ENCODE measurements at places on chromosomes 11 and 22.
A peak's percentile ranks its signal among the peaks of the same experiment; 100 is the strongest.

DNA sequence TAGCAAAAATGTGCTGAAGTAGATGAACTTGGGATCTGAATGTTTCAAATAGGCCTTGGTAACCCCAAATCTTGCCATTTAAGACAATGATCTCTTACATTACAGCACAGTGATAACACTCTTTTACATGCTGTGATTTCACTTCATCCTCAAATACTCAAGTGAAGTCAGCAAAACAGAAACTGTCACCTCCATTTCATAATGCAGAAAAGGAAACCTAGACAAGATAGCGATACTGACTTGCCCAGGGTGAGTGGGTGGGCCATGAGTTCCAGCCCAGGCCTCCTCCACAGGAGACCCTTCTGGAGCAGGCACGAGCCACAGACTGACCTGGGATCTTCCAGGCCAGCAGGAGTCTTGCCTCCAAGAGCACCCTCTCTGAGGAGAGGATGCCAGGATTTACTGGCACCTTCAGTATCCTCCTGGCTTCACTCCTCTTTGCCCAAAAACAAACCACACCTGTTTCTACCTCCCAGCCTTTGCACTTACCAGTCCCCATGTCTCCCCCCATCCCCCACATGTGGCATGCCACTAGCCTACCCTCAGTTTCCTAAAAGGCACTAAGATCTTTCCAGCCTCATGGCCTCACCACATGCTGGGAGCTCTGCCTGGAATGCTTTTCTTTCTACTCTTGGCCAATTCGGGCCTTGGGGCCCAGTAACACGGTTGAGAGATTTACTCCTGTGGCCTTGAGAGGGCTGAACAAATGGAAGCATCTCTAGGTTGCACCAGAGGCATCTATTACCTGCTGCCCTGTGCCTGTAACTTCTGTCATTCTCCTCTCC is 1.9 kb upstream of the DGAT2 start:
- ATAC-seq: no peak

DNA sequence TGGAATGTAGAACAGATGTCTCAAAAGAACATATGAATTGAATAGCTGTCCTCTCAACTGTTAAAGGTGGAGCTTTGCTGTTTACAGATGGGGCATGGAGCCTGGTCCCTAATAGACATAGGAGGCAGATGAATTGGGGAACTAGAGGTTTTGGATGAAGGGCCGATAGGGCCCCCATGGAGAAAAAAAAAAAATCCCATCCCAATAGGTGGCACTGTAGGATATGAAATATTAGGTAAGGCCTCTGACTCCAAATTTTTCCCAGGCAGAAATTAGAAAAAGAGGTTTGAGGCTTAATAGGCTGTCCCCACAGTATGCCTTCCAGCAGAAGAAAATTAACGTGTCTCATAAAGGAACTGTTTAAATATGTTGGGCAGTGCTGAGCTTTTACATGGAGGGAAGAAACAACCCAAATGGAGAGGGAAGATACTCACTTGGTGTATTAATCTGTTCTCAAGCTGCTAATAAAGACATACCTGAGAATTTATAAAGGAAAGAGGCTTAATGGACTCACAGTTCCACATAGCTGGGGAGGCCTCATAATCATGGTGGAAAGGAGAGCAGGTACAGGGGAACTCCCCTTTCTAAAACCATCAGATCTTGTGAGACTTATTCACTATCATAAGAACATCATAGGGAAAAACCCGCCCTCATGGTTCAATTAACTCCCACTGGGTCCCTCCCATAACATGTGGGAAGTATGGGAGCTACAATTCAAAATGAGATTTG is 30.1 kb upstream of the TMEM45B start:
- peak; percentile 64 for ATAC-seq

- no peak for ATAC-seq
Measured at GRCh38 chr11:112225753-112226061, 521 bp upstream of the PTS start.

- no peak for ATAC-seq
Measured at GRCh38 chr22:35684732-35685131, 32.9 kb upstream of the APOL5 start.

DNA sequence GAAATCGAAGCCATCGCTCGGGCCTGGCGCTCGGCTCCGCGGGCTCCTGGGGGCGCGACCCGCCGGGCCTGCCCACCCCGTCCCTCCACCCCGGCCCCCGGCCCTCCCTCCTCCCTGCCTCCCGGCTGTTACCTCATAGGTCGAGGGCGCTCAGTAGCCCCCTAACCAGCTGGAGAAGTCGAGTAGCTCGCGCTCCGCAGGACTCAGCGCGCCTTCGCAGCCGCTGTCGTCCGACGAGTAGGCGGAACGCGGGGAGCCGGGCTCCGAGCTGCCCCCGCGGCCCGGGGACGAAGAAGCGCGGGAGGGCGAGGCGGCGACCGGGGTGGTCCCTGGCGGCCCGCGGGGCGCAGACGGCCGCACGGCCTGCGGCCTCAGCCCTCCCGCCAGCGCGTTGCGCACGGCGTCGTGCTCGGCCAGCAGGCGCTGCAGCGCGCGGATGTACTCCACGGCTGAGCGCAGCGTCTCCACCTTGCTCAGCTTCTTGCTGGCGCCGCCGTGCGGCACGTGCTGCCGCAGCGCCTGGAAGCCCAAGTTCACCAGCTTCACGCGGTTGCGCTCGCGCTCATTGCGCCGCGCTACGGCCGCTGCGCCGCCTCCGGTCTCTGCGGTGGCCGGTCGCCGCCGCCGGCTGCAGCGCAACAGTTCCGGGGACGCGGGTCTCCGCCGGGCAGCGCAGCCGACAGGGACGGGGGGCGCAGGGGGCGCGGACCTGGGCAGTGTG is 627 bp downstream of the ASCL2 start:
- ATAC-seq: peak; percentile 52

DNA sequence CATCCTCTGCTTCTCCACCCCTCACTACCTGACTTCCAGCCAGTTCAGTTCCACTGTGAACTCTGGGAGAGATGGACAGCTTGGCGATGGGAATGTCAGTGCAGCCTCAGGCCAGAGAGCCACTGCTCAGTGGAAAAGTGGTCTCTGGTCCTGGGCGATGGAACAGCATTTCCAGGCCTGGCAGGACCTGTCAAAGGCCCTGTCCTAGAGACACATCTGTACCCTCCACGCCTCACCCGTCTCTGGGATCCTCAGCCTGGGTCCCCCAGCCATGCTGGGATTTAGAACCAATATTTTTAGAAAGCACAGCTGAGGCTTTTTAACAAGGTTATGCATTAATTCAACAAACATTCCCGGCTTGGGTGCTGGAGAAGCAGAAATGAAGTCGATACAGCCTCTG is 165.7 kb downstream of the MN1 start:
- ATAC-seq: no peak

DNA sequence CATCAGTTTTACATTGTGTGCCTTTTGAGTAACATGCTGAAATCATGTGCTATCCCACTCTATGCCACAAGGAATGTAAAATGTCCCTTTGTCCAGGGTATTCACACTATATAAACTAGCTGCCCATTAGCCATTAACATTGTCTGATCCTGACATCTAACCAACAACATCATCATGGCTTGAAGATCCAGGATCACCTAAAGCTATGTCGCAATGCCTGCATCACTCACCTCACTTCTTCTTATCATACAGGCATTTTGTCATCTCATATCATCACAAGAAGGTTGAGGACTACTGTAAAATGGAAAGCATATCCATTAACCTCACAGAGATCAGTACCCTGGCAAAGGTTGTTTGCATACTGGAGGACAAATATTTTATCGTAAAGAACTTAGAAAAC is 742.3 kb downstream of the DLG2 start:
- ATAC-seq: no peak

DNA sequence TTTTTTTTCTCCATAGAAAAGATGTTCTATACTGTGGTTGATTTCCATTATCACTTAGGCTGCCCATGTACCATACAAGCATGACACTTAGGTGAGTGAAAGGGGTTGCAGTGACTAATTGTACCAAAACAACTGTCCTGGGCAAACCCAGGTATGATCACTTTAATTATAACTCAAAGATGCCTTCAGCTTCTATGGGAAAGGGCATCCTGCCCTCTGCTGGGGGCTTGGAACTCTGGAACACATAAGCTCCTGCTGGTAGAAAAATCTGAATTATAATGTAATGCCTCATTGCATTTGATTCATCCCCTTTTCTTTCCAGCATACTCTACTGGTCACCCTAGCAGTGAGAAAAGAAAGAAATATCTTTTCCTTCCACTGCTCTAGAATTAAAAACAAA is 206.3 kb downstream of the DDX10 start:
- no peak for ATAC-seq

Data from motor neuron (in vitro differentiated cells).